ENCODE measurements at places on chromosomes 4 and X.

- DNase-seq = no peak
Observed at GRCh38 chr4:6262847-6263487, 6.7 kb upstream of the WFS1 start.

DNA sequence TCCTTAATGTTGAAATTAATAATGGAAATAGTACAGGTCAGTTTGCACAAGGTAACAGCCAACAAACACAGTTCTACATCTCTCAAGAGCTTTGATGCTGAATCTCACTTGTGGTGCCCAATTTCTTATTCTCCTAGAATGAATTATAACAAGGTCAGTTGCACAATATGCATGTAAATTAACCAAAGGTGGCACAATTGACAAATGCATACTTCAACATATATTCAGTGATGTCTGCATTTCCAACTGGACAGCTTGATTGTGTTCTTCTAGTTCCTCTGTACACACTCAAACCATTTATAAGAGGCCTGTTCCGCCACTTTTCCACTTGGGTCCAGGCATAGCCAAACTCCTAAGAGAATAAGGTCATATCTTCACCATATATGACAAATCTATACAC, 210.3 kb upstream of the EPHA5 start:
- DNase-seq = no peak

DNA sequence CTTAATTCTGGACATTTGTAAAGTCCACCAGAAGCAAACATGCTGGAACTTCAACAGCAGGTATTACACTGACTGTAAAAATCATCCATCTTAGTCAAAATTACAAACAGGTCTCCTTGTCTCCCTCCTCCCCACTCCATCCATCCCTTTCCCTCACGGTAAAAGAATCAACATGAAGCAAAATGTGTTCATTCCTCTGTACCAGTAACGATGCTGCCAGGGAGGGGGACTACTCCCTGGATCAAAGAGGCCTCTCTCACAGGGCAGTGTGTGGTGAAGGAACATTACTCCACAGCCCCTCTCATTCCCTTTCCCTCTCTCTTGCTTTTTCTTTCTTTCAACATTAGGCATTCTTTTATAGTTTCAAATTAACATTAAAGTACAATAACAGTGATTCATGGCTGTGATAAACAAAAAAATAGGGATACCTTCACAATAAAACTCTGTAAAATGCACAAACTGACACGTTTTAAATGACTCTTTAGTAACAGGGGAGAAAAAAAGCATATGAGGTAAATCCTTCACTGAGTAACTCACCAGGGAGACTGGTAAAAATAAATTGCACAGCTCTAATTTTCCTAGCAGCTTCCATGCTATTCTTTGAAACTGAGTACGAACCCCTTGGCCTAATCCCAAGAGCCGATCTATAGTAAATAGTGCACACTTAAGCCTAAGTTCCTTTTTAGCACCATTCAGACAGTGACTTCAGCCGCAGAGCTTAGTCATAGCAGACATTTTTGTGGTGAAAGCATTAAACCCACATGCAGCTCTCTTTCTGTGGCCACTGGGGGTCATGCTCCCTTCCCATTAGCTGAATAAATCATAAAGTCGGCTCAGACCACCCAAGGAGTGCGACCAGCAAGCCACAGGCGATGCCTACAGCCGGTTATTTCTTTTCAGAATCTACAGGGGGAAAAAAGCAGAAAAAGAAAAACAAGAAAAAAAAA, 215.6 kb upstream of the GYPA start:
- DNase-seq = no peak

DNA sequence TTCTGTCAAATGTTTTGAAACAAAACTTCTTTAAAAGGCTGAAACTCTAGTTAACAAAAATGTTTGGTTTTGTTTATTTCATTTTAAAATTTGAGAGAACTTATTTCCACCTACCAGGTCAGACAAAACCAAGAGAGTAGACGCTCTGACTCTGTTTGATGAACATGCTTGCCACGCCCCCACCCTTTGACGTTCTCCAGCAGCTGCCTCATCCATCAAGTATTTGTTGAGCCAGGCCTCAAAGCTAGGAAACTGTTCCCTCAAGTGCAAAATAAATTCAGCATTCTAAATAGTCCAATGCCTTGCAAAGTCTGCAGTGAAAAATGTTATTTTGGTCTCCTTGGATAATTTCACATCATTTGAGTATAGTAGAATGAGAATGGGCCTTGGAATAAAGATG, 121.6 kb downstream of the GUCY2F start:
- DNase-seq = no peak

DNA sequence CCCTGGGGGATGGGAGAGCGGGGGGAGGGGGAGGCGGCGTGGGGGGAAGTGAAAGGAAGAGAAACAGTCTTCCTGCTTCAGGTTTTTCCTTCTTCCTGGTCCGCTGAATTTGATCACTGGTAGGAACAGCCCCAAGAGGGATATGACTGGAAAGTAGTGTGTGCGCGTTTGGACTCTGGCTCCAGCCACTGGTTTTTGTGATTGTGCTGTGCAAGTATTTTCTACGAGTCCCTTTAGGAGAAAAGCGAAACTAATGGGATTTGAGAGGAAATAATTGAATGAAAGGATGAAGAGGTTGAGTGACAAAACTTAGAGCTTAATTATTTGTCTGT, 836 bp downstream of the PRRG1 start:
- DNase-seq = no peak
